ENCODE measurements at places on chromosomes 4 and X. TPM values are rescaled to one million over a fixed set of nuclear protein-coding genes. Genes with fewer than 3 reads are reported as not detected.

Gene GPR50
- not detected for total RNA-seq

Gene AR
- total RNA-seq: 0.67 TPM

- DNase-seq: no peak
Observed at GRCh38 chr4:52600275-52600674, 58.8 kb downstream of the USP46 start.

Gene IDH3G
- 87.1 TPM for total RNA-seq

DNA sequence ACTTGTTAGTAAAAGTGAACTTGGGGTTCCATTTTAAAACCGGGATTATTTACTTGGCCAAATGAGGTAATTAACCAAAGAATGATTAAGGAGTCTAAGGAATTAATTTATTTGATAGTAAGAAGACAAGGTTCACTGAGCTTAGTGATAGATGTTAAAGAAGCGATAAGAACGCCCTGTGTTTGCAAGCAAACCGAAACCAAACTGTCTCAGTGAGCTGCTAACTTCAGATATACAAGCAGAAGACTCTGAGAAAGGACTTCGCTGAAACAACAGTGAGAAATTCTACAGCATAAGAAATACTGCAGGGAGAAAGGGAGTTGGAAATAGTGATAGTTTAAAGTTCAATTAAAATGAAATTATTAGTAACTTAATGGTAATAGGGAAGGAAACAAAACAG is 37.6 kb upstream of the SHISA3 start:
- DNase-seq: no peak

DNA sequence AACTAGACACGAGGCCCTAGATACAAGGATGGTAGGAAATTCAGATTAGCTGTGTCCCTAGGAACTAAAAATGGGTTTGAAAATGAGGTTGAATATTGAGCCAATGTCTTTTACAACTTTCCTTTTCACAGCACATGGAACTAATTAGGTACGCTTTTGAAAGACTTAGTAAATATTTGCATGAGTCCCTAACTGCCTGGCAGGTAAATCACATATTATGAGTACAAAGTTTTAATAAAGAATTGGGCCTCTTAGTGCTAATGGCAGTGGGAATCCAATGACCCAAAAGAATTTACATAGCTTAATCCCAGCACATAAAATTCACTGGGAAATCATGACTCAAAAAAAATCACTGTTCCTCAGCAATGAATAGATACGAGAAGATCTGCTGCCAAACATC is 16.8 kb downstream of the MUC7 start:
- DNase-seq: no peak

- DNase-seq: no peak
Observed at GRCh38 chrX:44816367-44816766, 27.5 kb upstream of the DUSP21 start.

GRCh38 chr4:3037957-3038461 is 36.3 kb downstream of the HTT-AS start:
- DNase-seq: no peak

Gene STX18
- total RNA-seq: 29.2 TPM

DNA sequence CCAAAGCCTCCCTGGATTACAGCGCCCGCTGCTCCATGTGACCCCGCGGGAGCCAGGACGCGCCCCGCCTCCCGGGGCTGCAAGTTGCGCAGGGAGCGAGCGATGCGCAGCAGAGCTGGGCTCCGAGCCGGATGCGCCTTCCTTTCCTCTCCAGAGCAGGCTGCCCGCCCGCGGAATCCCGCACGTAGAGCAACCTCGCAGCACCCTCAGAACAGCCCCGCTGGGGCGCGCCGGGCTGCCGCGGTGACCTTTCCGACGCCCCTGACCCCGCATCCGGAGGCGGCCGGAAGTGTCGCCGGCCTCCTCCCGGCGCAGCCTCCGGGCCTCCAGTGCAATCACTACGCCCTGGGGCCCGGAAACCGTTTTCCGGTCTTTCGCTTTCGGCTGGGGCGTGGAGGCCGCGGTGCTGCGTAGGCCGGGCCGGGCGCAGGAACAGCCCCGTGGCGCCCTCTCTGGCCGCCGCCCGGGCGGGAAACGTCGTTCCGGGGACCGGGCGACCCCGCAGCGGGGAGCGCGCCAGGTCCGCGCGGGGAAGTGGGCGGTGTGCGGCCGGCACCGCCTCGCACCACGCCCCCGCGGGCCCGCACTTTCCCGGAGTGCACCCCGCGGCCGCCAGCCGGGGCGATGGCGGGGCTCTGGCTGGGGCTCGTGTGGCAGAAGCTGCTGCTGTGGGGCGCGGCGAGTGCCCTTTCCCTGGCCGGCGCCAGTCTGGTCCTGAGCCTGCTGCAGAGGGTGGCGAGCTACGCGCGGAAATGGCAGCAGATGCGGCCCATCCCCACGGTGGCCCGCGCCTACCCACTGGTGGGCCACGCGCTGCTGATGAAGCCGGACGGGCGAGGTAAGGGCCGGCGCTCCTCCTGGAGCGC is at the start of gene CYP4V2:
CYP4V2 (plus strand) TSS at position 368 of the 866 bp plus-strand sequence; CDS start at position 625, 257 bp downstream.
- peak; percentile 80 for DNase-seq

Gene FAM184B
- total RNA-seq: not detected

DNA sequence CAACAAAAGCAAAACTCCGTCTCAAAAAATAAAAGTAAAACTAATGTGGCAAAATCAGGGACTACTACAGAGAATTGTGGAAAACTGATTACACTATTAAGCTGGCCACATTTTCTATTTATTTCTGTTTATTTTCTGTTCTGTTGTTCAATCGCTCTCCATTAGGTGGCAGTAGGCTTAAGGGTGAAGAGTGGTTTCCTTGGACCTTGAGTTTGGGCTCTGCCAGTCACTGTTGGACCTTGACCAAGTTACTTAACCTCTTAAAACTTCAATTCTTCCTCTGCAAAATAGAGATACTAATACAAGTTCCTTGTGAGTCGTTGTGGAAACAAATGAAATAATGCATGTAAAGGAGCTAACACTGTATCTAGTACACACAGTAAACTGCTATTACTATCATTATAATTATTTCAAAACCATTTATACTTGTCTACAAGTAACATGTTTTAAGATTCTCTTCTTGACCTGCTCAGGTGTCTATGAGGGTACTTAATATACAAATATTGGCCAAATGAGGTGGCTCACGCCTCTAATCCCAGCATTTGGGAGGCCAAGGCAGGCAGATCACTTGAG is 15.2 kb downstream of the HSD17B11 start:
- peak; percentile 65 for DNase-seq

DNA sequence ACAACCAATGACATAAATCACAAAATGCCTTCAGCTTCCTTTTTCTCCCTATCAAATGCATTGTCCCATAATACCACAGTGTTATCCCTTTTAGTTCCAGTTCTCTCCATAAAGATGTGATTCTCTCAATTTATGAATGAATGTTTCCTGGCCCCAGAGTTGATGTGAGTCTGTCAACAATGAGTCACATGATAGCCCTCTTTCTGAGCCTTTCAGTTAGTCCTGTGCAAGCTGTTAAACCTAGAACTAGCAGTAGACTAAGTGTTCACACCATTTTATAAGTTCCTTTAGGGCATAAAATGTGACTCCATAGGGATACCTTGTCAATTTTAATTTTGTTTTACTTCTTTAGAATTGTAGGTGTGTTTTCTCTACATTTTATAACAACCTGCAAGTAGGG is 129.5 kb downstream of the PABPC4L start:
- no peak for DNase-seq

Gene NPY5R
- total RNA-seq: not detected

Data from SK-MEL-5 (cell line).